ENCODE measurements at places on chromosomes 4 and X. TPM values are rescaled to one million over a fixed set of nuclear protein-coding genes. Genes with fewer than 3 reads are reported as not detected.

- DNase-seq: no peak
Measured at GRCh38 chrX:15718283-15718970, 19.6 kb upstream of the CA5B start.

DNA sequence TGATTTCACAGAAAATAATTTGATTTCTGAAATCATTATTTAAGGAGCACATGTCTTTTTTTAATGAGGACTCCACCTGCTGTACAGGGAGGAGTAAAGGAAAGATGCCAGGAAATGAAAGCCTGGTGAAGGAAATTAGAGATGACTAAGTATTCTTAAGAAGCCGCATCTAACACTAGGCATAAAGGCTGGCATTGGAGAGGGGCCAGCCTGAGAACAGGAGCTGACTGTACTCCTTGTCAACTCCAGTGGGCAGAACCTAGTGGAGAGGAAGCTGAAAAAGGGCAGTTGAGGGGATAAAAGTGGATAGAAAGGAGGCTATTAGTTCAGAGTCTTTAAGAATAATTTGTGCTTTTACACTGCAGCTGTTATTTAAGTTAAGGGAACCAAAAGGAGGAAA, 393.0 kb downstream of the PPP1R2C start:
- DNase-seq: no peak

GRCh38 chr4:86818211-86818610, 31.0 kb downstream of the SLC10A6 start:
- peak; percentile 1 for DNase-seq

AVPR2 gene
- not detected for total RNA-seq

DNA sequence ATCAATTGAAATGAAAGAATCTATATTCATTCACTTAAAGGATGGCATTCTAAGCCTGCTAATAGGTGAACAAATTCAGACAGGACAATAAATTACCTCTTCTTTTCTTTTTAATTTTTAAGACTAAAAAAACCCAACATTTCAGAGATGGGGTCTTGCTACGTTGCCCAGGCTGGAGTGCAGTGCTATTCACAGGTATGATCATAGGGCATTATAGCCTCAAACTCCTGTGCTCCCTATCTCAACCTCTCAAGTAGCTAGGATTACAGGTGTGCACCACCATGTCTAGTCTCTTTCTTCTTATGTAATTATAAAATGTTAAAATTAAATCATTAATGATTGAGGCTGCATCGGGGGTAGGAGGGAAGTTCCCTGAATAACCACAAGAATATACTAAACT, 52.5 kb upstream of the PDLIM5 start:
- no peak for DNase-seq

GRCh38 chrX:101659601-101660063, at the start of gene ARMCX2:
TSS of gene ARMCX2 (minus strand) at chrX:101659850. CDS start at chrX:101657588, 2,262 bp downstream.
- DNase-seq: peak; percentile 3

DNA sequence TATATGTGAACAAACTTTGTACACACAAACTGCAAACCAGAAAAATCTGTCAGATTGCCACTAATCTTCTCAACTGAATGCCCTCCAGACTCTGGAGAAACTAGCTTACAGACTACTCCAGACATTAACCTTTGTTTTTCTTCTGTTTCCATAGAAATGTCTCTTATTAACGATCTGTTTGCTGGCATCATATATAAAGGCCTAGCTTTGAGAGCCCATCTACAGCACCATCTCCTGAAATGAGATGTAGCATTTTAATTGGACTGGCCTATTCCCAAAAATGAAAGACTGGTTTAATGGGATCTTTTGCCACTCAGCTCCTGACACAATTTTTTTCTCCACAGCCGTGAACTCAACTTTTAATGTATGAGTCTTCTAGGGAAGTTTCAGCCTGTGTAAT, 266.0 kb upstream of the IL1RAPL1 start:
- DNase-seq: no peak

- DNase-seq: no peak
Measured at GRCh38 chr4:7189066-7189465, 3.3 kb upstream of the SORCS2 start.

PLXNB3 gene
- total RNA-seq: 5.5 TPM

- DNase-seq: no peak
Measured at GRCh38 chrX:111123606-111124179, 27.7 kb downstream of the PAK3 start.

GRCh38 chr4:175419236-175419718, 392.8 kb downstream of the GPM6A start:
- DNase-seq: no peak

TMEM156 gene
- 0.92 TPM for total RNA-seq

GRCh38 chrX:9911487-9911886, 55.7 kb upstream of the CLDN34 start:
- DNase-seq: peak; percentile 8

DNA sequence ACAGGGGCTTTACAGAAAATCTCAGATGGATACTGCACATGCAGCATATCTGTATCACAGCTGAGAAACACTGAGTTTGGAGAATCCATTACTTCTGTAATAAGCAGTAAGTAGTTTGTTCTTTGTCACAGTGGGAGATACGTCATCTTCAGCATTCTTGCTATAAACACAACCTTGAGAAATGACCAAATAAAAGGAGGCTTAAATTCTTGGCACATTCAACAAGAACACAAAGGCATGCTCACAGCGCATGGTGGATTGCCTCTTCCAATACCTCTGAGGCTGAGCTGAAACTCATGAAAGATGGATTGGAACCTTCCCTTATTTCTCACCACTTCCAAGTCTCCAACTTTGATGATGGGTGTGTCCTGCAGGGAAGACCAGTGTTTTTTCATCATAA, 54.5 kb downstream of the ANXA5 start:
- DNase-seq: no peak

DNA sequence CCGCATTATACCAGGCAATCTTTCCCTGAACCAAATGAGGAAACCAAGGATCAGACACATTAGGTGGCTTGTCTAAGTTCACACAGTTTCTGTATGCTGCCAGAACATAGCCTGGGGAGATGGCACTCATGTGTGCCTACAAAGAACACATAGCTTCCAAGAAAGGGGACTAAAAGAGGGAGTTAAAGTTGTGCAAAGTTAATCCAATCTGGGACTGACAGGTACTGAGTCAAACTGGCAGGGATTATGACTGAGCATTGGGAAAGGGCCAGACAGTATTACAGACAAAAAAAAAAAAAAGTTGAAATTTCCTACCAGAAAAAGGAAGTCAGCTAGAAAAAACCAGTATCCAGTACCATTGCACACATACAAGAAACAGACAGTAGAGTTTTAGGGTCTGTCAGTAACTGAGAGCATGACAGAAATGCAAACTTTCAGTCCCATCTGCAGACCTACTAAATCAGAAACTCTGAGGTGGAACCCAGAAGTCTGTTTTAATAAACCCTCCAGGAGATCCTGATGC, 37.2 kb downstream of the ADAMTS3 start:
- DNase-seq: no peak

- no peak for DNase-seq
Measured at GRCh38 chr4:58252656-58253055, 1142.5 kb upstream of the IGFBP7 start.

DNA sequence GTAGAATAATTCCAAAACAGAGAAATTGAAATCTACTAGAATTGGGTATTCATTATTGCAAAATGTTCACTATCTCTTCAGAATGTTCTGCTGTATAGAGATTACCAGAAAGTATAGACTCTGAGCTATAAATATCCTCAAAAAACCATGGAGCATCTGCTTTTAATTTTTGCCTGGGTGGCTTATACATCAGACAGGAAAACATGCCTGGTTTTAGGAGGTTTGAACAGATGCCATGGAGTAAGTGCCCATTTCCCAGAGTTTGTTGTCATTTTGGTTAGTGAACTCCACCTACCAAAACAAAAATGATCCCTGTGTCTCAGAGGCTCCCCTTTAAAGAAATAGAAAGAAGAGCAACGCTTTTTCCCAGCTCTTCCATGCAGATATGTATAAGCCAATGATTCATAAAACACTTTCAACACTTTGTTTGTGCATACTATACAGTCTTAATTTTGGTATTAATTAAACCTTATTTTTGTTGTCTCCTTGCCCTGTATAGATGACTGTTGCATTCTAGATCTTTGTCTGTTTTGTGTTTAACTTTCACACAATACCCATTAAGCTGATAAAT, 68.7 kb downstream of the MEPE start:
- DNase-seq: no peak

DNA sequence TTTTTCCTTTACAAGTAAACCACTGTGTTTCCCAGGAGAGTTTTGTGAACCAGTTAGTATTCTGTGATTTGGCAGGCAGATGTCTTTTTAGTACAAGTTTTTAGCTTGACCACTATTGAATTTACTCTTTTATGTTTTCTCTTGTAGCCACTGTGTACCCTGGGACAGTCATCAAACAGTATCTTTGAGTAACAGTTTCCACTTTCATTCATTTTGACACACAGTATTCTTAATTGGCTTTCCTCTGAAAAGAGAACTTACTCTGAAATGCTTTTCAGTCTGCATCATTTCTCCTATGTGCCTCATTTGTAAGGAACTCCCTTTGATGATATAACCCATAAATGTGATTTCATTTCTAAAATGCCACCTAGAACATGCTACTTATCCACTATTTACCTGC, 476.5 kb downstream of the PDGFC start:
- no peak for DNase-seq

- DNase-seq: no peak
Measured at GRCh38 chr4:116438417-116438816, 647.0 kb downstream of the TRAM1L1 start.

GRCh38 chr4:123297836-123298235, 98.8 kb upstream of the SPRY1 start:
- no peak for DNase-seq

DNA sequence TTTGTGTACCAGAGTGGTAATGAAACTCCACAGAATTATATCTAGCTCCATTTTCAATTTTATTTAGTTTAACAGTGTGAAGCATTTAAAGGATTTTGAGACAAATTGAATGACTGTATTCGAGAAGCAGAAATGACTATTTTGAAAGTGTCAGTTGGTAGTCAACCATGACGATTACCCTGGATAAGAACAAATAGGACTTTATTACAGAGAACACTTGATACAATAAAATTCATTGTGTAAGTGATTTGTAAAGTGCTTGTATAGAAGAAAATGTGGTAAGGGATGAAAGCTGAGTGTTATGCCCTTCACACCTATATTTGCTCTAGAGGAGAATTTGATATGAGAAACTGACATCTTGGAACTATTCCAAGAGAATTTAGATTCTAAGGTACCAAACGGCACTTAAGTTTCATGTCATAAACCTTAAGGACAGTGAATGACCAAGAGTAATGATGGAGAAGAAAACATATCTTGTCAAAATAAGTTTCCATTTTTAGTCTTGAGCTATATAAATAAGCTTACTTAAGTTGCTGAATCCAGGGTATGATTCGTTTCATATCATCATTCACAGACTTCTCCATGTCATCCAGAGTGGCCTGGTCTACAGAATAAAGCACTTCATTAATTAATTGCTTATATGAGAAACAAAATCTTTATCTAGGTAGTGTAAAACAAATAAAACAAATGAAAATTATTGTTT, 34.6 kb downstream of the MED14 start:
- no peak for DNase-seq

DNA sequence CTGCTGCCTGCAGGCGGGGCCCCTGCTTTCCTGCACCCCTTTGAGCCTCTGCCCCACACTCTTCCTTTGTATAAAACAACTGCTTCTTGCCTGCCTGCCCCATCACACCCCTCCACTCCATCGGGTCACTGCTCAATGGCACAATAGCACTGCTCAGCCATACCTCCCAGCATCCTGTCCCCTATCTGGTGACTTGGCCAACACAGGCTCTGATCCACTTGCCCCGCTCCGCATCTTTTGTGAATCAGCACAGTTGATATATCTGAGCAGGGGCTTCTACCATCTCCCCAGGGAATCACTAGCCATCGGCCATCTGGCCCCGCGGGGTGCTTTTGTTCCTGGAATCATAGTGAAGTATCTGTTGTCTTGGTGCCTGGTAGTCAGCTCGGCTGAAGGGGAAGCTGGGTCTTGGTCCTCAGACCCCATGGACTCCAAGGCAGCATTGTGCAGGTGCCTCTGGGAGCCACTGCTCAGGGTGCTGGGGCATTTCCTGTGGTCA, 45.3 kb downstream of the MAP7D3 start:
- DNase-seq: no peak

NAA11 gene
- not detected for total RNA-seq

DNA sequence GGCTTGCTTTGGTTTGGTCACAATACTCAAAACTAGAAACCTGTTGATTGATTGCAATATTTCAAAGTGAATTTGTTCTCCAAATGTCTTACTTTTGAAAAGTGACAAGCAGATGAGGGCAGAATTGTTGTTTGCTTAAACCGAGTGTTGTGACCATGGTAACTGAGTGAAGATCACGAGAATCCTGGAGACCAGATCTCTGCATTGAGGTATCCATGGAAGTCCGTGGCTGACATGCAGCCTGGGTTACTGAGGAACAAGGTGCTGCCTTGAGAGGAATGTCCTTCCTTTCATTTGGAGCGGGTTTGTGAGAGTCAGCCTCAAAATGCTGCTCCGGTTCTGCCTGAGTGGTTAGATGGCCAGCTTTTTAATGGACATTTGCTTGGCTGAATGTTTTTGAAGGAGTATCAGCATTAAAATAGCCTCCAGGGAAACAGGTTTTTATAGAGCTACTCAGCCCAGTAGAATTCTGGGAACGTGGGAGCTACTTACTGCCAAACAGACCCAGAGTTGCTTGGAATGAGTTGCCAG, 31.3 kb downstream of the NYX start:
- DNase-seq: no peak
